Gastrocnemius medialis (tissue), 4 donors: ENCODE measurements at places on chromosomes 13 and 19.

DNA sequence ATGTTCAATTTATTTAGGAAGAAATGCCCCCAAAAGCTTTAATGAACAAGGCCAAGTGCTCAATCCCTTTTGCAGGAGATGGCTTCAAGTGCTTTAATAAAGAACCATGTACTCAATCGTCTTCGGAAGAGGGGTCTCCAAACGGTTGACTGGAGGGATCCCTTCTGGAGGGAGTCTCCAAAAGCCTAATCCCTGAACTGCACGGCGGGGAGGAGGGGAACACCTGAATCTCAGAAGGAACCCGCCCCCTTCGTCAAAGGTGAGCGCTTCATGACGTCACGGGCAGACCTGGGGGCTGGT, 505 bp downstream of the PAF1 start:
- no peaks in the 10 kb centered on the region for H3K27me3 ChIP-seq
- peak overlapping the region; percentile 90 for H3K4me3 ChIP-seq
- H3K36me3 ChIP-seq = no peaks in the 10 kb centered on the region
- H3K4me1 ChIP-seq = peaks cover 17% of the 10 kb centered on the region
- DNase-seq = peak; percentile 60
- peak overlapping the region; percentile 96 for H3K27ac ChIP-seq

- H3K4me3 ChIP-seq = no peak overlapping the region
- peaks cover 84% of the 10 kb centered on the region for H3K36me3 ChIP-seq
- H3K27ac ChIP-seq = no peak overlapping the region
Observed at GRCh38 chr19:11018763-11019162, 57.9 kb downstream of the SMARCA4 start.

DNA sequence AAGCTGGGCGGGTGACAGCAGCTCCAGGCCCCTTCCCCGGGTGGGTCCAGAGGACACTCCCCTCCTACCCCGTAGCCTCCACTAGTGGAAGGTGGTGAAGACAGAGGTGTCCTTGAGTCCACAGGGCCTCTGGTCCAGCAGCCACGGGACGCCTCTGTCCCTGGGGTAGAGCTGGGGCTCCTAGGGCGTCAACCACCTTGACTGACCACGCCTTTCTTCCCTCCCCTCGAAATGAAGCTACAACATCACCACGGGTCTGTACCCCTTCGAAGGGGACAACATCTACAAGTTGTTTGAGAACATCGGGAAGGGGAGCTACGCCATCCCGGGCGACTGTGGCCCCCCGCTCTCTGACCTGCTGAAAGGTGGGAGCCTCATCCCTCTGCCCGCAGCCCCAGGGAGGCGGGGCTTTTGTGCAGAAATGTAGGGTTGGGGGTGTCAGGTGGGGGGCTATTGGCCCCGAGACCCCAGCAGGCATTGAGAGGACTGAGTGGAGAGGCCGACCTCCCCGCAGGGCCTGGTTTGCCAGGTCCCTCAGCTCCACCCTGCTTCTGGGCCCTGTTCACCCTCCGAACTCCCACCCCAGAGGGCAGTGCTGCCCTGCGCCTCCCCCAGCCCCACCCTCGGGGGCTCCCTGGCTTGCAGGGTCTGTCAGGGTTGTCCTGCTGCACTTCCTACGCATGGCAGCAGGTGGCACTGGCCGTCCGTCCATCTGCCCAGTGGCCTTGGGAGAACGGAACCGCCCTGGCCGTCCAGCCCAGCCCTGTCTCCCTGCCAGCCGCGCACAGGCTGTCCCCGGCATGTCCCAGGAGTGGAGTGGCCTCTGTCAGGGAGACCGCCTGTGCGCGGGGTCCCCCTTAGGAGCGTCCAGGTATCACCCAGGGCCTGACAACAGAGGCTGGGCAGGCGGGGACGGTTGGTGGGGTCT, 15.7 kb downstream of the STK11 start:
- no peak overlapping the region for H3K4me3 ChIP-seq
- H3K36me3 ChIP-seq = no peaks in the 10 kb centered on the region
- peaks cover 37% of the 10 kb centered on the region for H3K4me1 ChIP-seq
- no peaks in the 10 kb centered on the region for H3K27me3 ChIP-seq

DNA sequence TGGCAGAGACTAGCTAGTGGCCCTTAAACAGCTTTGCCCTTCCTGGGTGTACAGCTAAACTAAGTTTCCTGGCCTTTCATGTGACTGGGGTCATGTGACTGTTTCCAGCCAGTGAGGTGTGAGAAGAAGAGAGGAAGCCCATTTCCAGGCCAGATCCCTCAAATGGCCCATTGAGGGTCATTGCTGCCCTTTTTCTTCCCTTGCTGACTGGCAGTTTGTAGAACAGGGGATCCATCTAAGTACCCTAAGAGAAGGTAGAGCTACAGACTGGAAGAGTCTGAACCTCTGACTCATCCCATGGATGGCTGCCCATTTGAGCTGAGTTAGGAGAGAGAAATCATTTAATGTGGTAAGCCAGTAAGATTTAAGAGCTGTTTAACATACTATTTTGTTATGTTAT, 2.8 kb downstream of the SWSAP1 start:
- H3K4me1 ChIP-seq = peaks cover 36% of the 10 kb centered on the region
- H3K27ac ChIP-seq = peak overlapping the region; percentile 34
- peaks cover 7% of the 10 kb centered on the region for H3K27me3 ChIP-seq
- DNase-seq = no peak
- H3K4me3 ChIP-seq = no peak overlapping the region

- peaks cover 55% of the 10 kb centered on the region for H3K4me1 ChIP-seq
- H3K27me3 ChIP-seq = no peaks in the 10 kb centered on the region
- peak within 1 kb of the TSS; percentile 100 for H3K27ac ChIP-seq
- H3K36me3 ChIP-seq = no peaks in the 10 kb centered on the region
Observed at GRCh38 chr19:46860846-46861690, at the start of gene ARHGAP35. TSS of gene ARHGAP35 (plus strand) at chr19:46860997. CDS start at chr19:46918676, 57,679 bp downstream.

DNA sequence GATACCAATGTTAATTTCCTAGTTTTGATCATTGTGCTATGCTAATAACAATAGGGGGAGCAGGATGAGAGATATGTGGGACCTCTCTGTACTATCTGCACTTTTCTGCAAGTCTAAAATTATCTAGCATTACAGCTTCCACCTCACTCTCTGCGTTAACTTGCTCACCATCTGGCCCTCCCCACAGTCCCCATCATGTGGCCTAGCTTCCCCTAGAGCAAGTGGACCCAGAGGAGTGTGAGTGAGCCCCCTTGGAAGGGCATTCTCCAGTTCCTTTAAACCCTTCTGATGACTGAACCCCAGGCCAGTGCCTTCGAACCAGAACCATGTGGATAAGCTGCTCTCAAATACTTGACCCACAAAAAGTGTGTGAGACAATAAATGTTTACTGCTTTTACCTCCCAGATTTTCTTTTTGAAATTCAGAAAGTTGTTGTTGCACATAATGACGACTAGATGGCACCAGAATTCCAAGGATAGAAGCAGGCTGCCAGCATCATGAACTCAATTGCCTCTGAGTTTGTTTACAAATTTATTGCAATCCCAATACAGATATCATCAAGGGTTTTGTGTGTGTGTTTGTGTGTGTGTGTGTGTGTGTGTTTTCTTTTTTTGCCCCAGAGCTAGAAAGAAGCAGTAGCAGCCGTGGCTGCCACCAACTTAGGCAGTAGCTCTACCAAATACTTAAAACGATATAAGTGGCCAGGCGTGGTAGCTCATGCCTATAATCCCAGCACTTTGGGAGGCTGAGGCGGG, 49.0 kb upstream of the ZNF780A start:
- no peaks in the 10 kb centered on the region for H3K27me3 ChIP-seq
- no peak for DNase-seq

- no peak for DNase-seq
- H3K4me1 ChIP-seq = peaks cover 19% of the 10 kb centered on the region
- no peak overlapping the region for H3K27ac ChIP-seq
- no peaks in the 10 kb centered on the region for H3K27me3 ChIP-seq
- no peaks in the 10 kb centered on the region for H3K36me3 ChIP-seq
Observed at GRCh38 chr13:21541980-21542379, 62.0 kb downstream of the MICU2 start.

DNA sequence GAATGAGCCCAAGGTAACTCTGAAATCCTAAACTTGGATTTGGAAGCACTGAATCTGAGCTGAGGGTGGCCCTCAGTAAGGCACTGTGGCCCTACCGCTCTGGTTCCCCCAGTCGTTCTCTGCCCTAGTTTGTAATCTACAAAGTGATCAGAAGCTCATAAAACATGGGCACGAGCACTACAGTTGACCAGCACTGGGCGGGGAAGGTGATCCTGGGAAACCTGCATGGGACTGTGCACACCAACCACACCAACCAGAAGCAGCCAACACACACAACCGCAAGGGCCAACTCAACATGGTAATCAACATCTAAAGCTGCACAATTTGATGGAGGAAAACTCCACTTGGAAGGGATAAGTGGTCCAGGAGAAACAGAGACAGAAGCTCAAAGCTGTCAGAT, 22.9 kb downstream of the SLC7A1 start:
- H3K4me3 ChIP-seq = no peak overlapping the region
- H3K27ac ChIP-seq = no peak overlapping the region
- no peak for DNase-seq
- H3K4me1 ChIP-seq = no peaks in the 10 kb centered on the region

- no peaks in the 10 kb centered on the region for H3K4me1 ChIP-seq
- H3K4me3 ChIP-seq = no peak overlapping the region
- DNase-seq = no peak
Observed at GRCh38 chr13:41117869-41118268, 14.7 kb downstream of the KBTBD6 start.

GRCh38 chr19:12064590-12065538, at the start of gene ZNF844:
TSS of gene ZNF844 (plus strand) at chr19:12064731. CDS start at chr19:12064874, 143 bp downstream.
- H3K4me1 ChIP-seq = no peaks in the 10 kb centered on the region
- H3K36me3 ChIP-seq = no peaks in the 10 kb centered on the region
- peak within 1 kb of the TSS; percentile 92 for H3K4me3 ChIP-seq
- H3K27ac ChIP-seq = peak within 1 kb of the TSS; percentile 97

DNA sequence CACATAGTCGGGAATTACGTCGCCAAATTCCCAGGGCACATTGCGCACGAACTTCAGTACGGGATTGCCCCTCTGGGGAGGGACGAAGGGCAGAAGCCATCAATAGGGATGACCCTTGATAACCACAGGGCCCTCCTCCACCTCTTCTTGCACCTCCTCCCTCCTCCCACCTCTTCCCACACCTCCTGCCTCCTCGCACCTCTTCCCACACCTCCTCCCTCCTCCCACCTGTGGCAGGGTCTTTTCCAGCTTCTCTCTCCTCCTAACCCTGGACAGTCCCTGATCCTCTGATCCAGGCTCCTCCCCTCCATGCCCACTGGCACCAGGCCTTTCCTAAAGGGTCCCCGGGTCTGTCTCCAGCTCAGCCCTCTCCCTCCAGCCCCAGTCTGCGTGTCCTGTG, 3.4 kb downstream of the ERCC1 start:
- H3K27me3 ChIP-seq = no peaks in the 10 kb centered on the region
- H3K27ac ChIP-seq = no peak overlapping the region
- peaks cover 18% of the 10 kb centered on the region for H3K4me1 ChIP-seq
- peaks cover 41% of the 10 kb centered on the region for H3K36me3 ChIP-seq

GRCh38 chr19:16315825-16316505, 8.7 kb upstream of the KLF2 start:
- H3K27me3 ChIP-seq = no peaks in the 10 kb centered on the region
- H3K27ac ChIP-seq = peak overlapping the region; percentile 73
- no peaks in the 10 kb centered on the region for H3K36me3 ChIP-seq
- peak; percentile 39 for DNase-seq

DNA sequence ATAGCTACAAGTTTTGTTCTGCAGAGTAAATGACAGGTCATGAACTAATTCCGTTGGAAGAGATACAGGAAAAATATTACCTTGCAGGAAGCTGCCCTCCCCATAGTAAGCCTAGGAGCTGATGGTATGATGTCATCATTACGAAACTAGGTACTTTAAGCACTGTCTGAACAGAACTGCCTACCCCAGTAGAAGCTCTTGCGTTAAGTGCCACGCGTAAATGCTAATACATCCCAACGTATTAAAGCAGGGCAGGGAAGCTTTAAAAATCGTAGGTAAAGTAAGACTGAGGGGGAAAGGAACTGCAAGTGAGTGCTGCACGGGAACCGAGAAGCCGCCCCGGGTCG, 572 bp downstream of the UGGT2 start:
- no peaks in the 10 kb centered on the region for H3K36me3 ChIP-seq
- peak overlapping the region; percentile 95 for H3K4me3 ChIP-seq
- DNase-seq = no peak
- H3K27me3 ChIP-seq = no peaks in the 10 kb centered on the region

DNA sequence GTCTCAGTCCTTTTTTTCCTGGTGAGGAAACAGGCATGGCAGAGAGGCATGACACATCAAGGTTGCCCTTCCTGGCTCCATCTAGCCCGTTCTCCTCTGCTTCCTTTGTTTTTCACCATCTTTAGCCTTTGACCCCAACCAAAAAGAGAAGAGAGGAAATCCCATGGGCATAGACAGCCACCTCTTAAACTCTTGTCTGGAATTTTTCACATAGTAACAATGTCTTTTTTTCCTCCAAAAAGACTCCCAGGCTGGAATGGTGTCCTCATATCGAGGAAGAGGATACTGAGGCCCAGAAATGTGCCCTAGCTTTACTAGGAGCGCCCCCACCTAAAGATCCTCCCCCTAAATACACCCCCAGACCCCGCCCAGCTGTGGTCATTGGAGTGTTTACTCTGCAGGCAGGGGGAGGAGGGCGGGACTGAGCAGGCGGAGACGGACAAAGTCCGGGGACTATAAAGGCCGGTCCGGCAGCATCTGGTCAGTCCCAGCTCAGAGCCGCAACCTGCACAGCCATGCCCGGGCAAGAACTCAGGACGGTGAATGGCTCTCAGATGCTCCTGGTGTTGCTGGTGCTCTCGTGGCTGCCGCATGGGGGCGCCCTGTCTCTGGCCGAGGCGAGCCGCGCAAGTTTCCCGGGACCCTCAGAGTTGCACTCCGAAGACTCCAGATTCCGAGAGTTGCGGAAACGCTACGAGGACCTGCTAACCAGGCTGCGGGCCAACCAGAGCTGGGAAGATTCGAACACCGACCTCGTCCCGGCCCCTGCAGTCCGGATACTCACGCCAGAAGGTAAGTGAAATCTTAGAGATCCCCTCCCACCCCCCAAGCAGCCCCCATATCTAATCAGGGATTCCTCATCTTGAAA, at the start of gene GDF15:
TSS of gene GDF15 (plus strand) at position 484 of the 868 bp plus-strand sequence. CDS start at position 516, 32 bp downstream.
- no peaks in the 10 kb centered on the region for H3K27me3 ChIP-seq
- DNase-seq = no peak
- no peaks in the 10 kb centered on the region for H3K36me3 ChIP-seq
- peaks cover under 1% of the 10 kb centered on the region for H3K4me1 ChIP-seq
- no peak within 1 kb of the TSS for H3K4me3 ChIP-seq
- H3K27ac ChIP-seq = peak within 1 kb of the TSS; percentile 2

DNA sequence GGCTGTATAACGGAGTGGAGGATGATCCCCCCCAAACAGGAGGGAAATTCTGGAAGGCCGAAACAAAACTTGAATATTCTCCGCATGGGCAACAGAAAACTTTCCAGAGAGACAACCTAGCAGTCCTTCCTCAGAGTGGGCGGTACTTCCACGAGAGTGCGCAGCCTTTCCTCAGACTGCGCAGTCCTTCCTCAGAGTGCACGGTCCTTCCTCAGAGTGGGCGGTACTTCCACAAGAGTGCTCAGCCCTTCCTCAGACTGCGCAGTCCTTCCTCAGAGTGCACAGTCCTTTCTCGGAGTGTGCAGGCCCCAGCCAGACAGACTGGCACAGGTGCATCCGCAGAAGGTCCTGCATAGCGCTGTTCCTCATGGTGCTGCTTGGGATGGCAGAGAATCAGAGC, 12.7 kb upstream of the GALP start:
- no peak for DNase-seq
- H3K36me3 ChIP-seq = peaks cover 24% of the 10 kb centered on the region
- H3K4me1 ChIP-seq = no peaks in the 10 kb centered on the region
- H3K27me3 ChIP-seq = no peaks in the 10 kb centered on the region
- no peak overlapping the region for H3K27ac ChIP-seq

GRCh38 chr13:24627946-24628345, 52.3 kb upstream of the ATP12A start:
- H3K36me3 ChIP-seq = no peaks in the 10 kb centered on the region
- H3K4me3 ChIP-seq = no peak overlapping the region
- DNase-seq = no peak
- H3K27ac ChIP-seq = no peak overlapping the region
- no peaks in the 10 kb centered on the region for H3K27me3 ChIP-seq

- no peak overlapping the region for H3K27ac ChIP-seq
- H3K4me1 ChIP-seq = no peaks in the 10 kb centered on the region
- no peaks in the 10 kb centered on the region for H3K27me3 ChIP-seq
- DNase-seq = no peak
- no peaks in the 10 kb centered on the region for H3K36me3 ChIP-seq
Observed at GRCh38 chr13:86710013-86710412, 910.8 kb upstream of the SLITRK6 start.
